GOT3 (cell line): ENCODE measurements at places on chromosomes 6 and 20.

- DNase-seq = no peak
These were observed 60.4 kb downstream of the SRC start for GRCh38 chr20:37406010-37406998.

DNA sequence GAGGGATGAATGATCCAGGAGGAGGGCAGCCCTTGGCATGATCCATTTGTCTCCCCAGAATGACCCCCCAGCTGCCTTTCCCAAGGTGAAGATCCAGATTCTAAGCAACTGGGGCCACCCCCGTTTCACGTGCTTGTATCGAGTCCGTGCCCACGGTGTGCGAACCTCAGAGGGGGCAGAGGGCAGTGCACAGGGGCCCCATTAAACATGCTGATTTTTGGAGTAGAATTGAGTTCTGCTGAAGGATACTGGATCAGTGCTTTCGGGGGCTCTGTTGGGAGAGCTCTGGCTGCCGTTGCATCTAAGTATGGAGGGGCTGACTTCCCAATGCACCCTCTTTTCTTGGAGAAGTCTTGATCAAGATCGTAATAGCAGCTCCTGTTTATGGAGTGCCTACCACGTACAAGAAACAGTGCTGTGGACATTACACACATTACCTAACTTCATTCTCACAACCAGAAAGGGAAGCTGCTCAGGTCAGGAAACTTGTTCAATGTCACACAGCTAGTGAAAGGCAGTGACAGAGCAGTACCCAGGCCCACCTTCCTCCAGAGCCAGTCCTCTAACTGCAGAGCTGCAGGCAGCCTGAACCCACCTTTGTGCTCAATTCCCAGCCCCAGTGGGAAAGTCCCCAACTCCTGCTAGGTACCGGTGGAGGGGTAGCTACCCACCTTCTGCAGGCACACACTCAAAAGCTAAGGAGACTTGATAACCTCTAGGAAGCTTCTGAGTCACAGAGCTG, 5.4 kb downstream of the SPAG4 start:
- DNase-seq = no peak

GRCh38 chr6:37556881-37557644, 57.4 kb upstream of the CCDC167 start:
- DNase-seq = no peak

- no peak for DNase-seq
These were observed 148.1 kb downstream of the SCML4 start for GRCh38 chr6:107676042-107676441.

GRCh38 chr6:136007345-136007744, 155.8 kb downstream of the PDE7B start:
- DNase-seq = no peak

- DNase-seq = no peak
These were observed 137.0 kb downstream of the TINAG start for GRCh38 chr6:54445207-54445606.

DNA sequence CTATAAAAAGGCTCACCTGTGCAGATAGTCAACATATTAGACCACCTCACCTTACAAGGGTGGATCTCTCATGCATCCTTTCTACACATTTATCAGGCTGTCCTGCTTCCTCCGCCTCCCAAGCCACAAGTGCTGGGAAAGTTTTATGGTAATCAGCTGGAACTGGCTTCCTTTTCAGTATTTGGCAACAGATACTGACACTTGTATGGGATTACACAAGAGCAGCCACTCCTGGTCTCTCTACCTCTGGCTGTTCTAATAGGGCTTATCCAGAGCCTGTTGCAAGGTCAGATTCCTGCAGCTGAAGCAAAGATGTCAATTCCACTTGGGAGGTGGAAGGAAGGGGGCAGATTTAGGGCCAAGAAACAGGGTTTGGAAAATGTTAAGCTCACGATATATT, 503 bp upstream of the GPLD1 start:
- DNase-seq = no peak

DNA sequence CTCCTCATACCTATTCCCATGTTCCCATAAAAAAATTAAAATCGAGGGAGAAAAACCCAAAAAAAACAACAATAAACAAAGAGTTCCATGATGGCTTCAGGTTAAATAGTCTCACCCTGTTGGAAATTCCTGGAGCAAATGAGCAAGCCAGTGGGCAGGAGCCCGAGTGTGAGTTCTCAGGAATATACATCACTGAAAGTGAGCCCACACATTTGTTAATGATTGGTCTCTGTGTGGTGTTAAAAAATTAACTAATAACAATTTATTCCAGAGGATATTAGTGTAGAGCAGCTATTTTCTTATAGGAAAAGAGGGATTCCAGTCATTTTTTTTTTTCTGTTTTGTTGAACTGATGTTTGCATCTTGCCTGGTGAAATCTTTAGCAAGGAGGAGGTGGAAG, 12.9 kb downstream of the PHACTR3 start:
- DNase-seq = no peak

- no peak for DNase-seq
These were observed 24.8 kb downstream of the NFYA start for GRCh38 chr6:41097467-41098090.

- no peak for DNase-seq
These were observed 39.5 kb downstream of the ELOVL5 start for GRCh38 chr6:53309059-53309900.

- DNase-seq = no peak
These were observed 146.0 kb downstream of the LAMP5 start for GRCh38 chr20:9660236-9660868.

DNA sequence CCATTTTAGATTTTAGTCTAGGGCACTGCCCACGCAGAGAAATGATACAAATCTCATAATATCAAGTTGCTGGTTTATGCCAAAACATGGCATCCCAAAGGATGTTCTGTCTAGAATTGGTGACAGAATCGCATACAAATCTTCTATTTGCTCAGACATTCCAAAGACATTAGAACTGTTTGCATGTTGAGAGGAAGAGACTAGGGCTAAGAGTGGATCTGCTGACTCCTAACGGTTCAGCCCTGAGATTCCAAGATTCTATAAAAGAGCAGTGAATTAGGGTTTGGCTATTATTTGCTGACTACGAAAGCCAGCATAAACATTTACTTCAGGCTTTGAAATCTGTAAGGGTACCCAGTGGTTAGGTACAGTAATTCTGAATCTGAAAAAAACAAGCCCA, 3.6 kb downstream of the EPB41L2 start:
- no peak for DNase-seq

DNA sequence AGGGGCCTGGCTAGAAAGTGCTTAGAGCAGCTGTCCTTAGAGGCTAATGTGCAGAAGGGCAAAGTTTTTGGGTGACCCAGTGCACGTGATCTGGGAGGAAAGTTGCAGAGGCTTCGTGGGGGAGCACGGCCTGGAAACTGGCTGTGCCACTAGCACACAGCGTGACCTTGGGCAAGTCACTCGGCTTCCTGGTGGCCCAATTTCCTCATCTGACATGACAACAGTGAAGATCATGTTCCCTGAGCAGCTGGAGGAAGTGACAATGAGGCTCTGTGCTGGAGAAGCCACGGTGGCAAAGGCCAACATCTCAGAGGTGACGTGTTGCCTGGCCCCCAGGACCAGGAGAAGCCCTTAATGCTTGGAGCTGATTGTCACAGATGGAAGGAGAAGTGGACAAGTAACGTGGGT, 99.5 kb downstream of the FOXC1 start:
- DNase-seq = no peak

GRCh38 chr6:35980991-35981645, 43.3 kb downstream of the SLC26A8 start:
- no peak for DNase-seq

- DNase-seq = no peak
These were observed 14.4 kb downstream of the FOXP4 start for GRCh38 chr6:41560431-41561192.

- DNase-seq = no peak
These were observed 16.4 kb upstream of the MLN start for GRCh38 chr6:33820243-33820642.

DNA sequence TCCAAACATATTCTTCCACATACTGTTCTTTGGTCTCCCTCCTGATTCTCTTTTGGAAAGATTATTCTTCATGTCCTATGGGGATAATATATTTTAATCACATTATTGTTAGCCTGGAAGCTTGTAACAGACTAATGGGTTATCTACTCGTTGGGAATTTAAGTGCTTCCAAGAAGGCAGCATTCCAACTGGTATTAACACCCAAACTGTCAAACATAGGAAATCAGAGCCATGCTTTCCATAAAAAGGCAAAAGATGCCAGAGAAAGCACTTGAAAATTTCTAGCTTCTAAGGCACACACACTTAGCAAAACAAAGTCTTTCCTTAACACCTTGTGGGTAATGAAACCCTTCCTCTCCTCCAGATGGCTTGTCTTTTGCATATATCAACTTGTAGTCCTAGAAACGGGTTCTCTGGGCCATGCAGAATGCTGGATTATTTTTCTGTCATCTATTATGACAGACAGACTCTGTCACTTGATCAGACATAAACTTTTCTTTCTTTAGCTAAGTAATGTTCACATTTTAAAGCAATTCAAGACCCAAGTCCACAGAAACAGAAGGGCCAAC, 41.5 kb downstream of the B4GALT5 start:
- DNase-seq = no peak

DNA sequence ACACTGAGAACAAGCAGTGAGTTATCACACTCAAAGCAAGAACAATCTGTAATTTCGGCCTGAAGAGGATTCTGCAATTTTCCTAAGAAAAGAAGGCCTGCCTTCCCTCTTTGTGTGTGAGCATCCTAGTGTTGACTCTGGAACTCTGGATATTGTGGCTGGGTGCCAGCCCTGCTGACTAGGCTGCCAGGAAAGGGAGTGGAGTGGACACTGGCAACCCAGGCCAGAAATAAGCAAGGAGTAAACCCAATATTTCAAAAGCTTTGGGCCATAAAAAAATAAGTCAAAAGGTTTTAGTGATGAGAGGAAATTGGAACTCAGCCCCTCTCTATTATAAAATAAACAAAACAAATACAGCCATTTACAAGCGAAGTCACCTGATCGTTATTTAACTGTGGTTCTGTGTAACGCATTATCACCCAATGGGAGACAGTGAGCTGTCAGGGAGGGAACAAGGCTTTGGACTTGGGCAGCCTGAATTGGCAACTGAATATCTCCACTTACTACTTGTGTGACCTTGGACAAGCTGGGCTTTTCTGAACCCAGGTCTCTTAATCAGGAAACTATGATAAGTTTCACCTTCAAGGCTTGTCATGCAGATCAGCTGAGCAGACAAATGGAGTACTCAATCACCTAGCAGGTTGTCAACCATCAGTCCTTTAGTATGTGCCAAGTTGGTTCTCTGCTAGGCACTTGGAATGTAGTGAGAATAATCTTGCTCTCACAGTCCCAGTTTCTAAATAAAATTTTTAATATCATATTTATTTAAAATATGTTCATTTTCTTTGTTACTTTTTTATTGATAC, 196.2 kb downstream of the PAX1 start:
- DNase-seq = no peak

DNA sequence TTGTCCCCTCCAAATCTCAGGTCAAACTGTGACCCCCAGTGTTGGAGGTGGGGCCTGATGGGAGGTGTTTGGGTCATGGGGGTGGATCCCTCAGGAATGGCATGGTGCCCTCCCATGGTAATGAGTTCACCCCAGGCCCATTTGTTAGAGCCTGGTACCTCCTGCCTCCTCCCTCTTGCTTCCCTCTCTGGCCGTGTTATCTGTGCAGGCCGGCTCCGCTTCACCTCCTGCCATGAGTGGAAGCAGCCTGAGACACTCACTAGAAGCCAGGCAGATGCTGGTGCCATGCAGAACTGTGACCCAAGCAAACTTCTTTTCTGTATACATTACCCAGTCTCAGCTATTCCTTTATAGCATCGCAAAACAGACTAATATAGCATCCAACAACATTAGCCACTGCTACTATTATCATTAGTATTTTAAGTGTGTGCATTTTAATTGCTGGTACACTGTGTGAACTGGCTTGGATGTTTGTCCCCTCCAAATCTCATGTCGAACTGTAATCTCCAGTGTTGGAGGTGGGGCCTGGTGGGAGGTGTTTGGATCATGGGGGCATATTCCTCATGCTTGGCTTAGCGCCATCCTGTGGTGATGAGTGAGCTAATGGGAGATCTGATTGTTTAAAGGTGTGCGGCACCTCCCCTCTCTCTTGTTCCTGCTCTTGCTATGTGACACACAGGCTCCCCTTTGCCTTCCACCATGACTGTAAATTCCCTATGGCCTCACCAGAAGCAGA, 12.2 kb upstream of the OSER1 start:
- no peak for DNase-seq

DNA sequence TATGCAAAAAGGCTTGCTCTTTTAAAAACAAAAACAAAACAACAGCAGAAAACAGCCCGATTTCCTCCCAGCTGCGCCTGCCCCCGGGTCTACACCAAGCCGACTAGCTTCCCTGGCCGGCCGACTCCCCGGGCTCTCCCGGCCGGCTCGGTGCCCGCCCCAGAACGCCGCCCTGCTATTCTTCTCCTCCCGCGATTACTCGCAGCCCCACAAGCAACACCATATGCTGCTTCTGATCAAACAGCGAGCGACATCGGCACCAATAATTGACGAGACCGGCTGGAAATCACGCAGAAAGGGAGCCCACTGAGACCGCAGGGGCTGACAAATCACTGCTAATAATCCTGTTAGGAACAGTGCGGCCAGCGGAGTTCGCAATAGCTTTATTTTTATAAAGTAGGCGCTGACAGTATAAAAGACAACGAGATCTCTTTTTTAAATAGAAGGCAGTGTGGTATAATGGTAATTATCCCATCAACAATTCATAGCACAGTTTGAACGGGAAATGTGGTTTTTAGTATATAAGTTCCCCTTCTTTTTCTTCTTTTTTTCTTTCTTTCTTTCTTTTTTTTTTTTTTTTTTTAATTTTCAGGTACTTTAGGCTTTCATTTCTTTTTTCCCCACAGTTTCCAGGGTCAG, 3.3 kb downstream of the SIM1 start:
- DNase-seq = no peak

DNA sequence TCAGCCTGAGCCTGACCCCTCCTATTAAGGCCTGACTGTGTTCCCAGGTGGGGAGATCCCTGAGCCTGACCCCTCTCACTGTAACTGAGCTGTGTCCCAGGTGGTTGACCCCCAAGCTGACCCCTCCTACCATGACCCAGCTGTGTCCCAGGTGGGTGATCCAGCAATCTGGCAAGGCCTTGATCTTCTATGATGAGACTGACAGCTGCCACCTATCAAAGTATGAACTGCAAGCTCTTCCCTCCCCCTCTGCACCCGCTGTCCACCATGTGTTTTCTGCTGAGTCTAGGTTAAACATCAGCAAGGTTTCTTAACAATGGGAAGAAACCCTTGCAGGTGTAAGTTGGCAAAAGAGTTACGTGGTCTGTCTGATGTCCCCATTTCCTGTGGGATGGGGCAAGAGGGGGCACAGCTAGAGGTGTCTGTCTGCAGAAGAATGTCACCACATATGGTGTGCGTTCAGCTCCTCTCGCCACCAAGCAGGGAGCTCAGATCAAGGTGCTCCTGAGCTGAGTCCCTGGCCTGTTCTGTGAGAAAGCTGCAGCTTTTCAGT, 5.9 kb downstream of the PXDC1 start:
- DNase-seq = no peak
